Tibial artery (tissue), 4 donors: ENCODE measurements at places on chromosomes 12 and 14.

DNA sequence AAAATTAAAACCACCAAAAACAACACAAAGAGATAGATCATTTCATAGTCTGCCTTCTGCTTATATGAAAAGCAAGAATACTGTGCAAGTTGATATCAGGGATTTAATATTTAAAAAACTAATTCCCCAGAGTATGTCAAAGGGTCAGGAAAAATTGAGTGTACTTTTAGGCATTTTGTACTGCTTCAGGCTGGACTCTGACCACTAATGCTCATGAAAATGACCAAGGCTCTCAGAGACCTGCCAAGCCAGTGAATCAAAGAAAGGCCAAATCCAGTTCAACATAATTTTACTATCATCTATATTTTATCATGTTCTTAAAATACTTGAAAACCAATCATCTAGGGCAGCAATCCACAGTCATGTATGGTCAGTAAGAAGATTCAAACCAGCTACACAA, 66.0 kb downstream of the TTC7B start:
- no peak for DNase-seq

DNA sequence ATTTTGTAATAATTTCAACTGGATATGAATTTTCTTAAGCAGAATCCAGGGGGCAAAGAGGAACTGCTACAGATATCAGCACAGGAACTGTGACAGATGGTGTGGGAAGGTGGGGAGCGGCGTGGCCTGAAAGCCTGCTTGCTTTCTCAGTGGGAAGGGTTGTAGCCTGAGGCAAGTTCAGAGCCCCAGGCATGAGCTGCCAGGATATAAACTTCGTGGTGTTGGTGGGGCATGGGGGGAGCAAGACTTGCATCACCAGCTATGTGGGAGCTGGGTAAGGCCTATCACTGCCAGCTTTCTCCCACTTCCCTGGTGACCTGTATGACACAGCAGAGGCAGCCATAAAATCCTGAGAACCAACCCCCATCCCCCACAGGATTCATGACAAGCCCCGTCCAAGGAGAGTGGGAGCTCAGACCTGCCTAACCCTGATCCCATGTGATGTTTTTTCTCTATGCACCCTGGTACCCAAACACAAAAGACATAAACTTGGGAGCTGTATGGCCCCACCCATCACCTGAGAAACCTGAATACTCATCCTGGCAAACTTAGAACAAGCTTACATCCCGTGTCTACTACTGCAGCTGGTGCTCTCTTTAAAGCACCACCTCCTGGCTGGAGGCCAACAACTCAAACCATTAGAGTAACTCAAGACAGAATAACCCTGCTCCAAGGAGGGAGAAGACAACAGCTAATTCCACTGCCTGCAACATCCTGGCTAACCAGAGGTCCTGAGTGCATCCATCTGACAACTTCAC, 16.5 kb downstream of the CLEC1A start:
- no peak for DNase-seq

DNA sequence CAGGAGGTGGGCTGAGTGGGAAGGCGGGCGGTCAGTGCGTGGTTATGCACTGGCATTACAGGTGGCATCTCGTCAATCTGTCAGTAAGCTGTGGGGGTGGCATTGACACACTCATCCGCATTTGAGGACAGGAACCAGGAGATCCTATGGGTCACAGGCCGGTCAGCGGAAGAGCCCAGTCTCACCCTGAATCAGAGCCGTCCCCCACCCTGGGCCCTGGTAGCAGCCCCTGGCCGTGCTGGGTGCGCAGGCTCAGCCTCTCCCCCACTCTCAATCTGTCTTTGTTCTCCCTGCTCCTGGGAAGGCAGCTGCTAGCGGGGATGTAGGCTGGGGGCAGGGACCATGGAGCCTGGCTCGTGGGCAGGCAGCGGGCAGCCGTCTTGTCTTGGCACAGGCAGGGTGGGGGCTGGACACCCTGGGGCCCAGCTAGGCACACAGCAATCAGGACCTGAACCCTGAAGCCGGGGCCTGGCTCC, 5.1 kb downstream of the INF2 start:
- DNase-seq, result no peak

DNA sequence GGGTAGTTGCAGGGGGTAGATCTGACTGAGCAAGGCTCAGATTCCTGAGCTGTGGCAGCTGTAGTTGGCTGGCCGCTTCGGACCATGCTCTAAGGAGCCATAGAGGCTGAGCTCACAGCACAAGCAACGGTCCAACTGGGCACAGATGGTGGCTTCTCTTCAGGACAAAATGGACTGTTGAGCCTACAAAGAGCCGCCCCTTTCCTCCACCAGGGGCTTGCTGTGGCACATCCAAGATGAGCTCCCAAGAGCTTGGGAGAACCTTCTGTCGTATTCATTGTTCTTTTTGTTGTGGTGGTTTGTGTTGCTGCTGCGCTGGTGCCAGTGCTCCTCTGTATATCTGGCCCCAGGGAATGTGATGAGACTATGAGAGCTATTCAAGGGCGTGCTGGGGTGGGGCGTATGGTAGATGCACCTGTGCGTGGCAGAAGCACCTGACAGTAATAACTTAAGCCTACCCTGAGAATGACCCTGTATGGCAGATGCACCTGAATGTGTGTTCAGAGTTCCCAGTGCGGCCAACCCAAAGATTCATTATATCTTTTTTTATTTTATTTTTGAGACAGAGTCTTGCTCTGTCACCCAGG, 17.8 kb upstream of the LGALS3 start:
- DNase-seq, result no peak

DNA sequence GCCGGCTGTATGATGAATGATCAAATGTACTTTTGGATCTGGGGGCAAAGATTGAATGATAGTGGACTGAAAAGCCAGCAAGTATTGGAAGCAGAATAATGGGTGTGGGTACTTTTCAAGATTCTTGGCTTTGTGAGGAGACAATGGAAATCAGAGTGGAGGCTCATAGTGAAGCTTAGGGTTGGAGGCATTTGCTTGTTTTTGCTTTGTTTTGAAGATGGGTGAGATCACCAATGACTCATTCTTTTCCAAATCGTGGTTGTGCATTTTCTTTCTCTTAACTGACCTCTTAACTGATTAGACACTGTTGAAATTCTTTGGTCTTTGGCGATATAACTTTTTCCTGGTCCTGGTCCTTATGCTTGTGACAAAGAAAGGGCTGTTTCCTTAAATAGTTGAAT, 54.4 kb downstream of the PELI2 start:
- no peak for DNase-seq

DNA sequence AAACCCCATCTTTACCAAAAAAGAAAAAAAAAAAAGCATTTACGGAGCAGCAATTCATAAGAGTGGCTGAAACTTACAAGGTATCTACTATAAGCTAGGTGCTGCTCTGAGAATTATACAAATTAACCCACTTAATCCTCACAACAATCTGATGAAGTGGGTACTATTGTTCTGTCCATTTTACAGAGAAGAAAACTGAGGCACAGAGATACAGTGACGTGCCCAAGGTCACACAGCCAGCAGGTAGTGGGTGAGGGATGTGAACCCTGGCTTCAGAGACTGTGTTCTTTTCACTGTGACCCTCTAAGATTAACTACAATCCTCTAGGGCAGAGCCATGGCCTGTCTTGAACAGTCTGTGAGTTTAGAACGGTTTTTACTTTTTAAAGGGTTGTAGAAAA, 3.3 kb downstream of the DDX54 start:
- DNase-seq, result no peak

DNA sequence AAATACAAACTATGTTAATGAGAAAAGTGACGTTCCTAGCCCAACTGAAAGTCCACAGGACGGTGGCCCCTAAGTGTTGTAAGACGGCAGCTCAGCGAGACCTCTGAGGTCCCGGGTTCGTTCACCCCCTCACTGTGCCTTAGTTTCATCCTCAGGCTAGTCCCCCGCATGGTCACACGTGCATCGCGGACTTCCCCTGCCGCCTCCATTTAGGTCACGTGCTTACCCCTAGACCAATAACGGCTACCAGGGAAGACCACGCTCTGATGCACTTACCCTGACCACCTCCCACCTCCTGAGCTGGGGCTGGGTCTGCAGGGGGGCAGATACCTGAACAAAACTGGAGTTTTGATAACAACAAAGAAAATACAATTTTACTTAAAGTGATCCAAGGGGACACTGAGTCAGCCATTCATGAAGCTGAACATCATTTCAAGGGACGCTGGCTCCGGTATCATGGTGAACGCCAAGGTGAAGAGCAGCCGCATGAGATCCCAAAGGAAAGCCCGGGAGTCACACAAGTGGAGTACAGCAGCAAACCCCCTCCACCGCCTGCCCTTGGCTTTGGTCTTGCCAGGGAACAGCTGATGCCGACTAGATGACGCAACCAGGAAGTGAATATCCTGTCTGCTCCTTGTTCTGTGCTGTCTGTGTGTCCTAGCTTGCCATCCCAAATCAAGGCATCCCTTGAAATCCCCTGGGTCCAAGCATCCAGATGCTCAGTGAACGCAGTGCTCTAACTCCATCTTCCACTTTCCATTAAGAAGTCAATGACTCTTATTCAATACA, 274.1 kb downstream of the PCNX1 start:
- no peak for DNase-seq

DNA sequence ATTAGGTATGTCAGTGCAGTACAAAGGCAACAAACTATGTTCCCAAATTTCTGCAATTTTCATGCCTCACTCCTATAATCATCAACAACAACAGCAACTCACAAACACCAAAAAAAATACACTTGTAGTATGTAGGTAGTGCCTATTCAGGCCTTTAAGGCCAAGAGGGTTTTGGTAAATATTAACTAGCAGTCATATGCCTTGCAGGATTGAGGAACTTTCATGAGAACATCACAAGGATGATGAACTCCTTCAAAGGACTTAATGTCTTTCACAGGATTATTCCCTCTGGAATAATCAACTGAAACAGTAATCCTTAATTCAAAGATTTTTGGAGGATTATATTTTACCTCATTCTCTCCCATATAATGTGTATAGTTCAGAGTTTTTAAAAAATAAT, 293.8 kb downstream of the NOVA1 start:
- no peak for DNase-seq
